ENCODE measurements at places on chromosomes 7 and 10.

- DNase-seq = no peak
Observed at GRCh38 chr7:44111761-44112160, 7.6 kb downstream of the AEBP1 start.

GRCh38 chr10:89241026-89241425, 10.5 kb downstream of the LIPA start:
- no peak for DNase-seq

DNA sequence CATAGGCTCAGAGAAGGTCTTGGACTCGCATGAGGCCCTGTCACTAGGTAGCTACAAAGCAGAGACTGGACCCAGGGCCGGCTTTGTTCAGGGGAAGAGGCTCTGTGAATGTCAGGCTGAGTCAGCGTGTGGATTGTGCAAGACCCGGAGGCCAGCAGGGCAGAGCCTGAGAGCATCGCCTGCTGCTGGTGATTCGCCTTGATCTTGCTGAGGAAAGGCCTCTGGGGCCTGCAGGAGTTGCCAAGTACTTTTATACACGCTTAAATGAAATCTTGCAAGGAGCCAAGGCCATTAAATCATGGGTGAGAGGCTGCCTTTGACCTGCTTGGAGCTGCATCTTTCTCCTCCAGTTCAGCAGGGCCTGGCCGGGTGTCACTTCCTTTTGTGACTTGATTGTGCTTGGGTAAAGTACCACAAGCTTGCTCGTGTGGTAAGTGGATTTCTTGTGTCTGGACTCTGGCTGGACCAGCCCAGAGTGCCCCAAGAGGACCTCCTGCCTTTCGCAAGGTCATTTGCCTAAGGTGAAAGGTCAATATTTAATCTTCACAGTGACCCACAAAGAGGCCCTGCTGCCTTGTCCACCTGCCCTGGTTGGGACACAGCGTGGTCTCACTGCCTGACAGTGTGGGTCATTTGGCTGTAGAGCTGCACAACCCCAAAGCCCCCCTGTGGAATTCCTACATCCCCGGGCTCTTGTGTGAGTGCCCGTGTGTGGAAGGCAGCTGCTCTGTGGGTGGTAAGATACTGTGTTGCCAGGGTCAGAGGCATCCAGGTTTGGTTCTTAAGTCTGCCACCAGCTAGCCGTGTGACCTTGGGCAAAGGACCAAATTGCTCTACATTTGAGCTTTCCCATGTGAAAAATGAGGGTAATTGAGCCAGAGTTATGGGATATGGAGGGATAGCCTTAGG, 38.6 kb upstream of the SH2D4B start:
- peak; percentile 65 for DNase-seq

DNA sequence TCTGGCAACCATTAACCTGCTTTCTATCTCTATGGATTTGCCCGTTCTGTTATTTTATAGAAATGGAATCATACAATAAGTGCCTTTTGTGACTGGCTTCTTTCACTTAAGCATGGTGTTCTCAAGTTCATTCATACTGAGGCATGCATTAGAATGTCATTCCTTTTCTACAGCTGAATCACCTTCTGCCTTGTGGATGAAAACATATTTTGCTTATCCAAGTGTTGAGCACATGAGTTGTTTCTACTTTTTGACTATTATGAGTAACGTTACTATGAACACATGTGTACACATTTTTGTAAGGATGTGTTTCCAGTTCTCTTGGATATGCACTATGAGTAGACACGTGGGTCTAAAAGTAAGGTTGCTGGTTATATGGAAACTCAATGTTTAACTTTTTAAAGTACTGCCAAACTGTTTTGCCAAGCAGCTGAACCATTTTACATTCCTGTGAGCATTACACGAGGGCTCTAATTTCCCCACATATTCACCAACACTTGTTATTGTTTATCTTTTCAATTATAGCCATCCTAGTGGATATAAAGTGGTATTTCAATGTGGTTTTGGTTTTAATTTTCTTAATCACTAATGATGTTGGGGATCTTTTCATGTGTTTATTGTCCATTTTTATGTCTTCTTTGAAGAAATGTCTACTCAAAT, 241.3 kb downstream of the FANK1 start:
- DNase-seq = no peak

GRCh38 chr10:58853668-58854067, 322.8 kb upstream of the PHYHIPL start:
- no peak for DNase-seq

DNA sequence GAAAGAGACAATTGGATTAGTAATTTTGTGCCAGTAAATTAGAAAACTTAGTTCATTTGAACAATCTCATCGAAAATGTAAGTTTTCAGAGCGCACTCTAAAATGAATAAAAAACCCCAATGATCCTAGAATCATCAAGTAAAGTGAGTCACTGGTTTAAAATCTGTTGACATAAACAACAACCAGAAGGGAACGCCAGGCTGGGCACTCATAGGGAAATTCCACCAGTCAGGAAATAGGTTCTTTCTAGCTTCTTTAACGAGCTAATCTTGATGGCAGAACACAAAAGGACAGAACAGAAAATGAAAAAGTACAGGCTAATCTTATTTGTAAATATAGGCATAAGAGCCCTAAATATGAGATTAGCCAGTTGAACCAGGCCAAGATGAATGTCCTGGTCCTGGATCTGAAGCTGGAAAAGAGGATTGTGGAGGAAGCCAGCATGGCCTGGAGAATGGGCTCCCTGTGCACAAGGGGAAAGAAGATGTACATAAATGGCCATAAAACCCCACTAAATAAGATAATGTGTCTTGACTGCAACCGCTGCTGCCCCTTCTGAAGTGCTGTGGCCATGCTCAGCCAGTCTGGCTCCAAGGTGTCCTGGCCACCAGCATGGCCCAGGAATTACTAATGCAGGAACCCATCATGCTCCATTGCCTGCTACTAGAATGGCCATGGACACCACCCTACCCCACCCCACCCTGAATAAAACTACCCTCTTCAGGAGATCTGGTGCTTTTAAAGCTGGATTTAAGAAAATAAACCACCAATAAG, 114.0 kb downstream of the WDFY4 start:
- DNase-seq = no peak

GRCh38 chr10:122516734-122517133, 43.8 kb upstream of the DMBT1 start:
- no peak for DNase-seq

GRCh38 chr10:12841826-12842225, 159.7 kb downstream of the CCDC3 start:
- no peak for DNase-seq

- no peak for DNase-seq
Observed at GRCh38 chr7:140375323-140375722, 23.0 kb downstream of the SLC37A3 start.

DNA sequence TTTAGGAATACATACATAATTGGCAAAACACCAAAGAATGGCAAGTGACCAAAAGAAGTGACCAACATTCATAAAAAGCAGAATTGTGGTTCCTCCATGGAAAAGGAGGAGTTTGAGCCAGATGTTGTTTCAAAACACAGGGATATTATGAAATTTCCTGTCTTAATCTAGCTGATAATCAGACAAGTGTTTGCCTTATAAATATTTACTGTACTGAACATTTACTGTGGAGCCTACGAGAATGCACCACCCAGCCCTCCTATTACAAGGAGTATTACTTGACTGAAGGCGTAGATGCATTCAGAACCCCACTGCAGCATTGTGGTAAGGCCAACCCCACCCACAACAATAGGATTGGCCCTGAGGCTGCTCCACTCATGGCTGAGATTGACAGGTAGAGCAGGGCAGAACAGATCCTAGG, 118.9 kb downstream of the AKR1D1 start:
- DNase-seq = no peak

DNA sequence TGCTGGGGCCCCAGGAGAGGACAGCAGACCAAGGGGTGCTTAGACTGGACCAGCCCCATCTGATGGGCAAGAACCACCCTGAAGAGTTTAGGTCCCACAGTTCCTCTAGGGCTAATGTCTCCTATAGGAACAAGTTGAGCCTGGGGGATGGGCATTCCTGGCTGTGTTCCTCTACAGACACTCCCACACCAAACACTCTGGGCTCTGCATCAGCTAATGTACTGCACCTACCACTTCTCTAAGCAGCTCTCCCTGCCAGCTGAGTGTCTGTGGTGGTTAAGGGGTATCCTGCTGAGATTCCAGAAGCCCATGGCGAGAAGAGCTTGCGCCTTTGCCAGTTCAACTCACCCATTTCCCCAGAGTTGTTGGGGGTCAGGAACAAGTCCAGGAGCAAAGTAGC, 284.1 kb upstream of the CSTF2T start:
- DNase-seq = no peak

- no peak for DNase-seq
Observed at GRCh38 chr7:148645898-148646297, 52.8 kb upstream of the CUL1 start.

- DNase-seq = no peak
Observed at GRCh38 chr7:112150823-112151641, 55.2 kb downstream of the DOCK4 start.

DNA sequence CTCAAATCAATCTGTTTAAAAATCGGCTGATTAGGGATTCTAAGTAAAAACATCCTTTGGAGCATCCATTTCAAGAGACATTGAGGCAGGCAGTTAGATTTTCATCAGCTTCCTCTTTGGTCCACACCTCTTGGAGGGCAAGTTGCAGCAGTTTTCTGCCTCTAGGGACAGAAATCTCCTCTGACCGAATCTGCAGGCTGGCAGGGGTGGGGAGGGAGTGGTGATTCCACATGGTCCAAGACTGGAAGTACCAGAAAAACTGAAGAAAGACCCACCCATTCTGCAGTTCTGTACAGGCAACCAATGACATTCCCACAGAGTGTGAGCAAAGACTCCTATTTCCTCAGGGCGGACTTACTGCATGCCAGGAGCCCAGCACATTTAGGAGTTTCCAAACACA, 29.0 kb downstream of the FGFBP3 start:
- DNase-seq = no peak

- peak; percentile 45 for DNase-seq
Observed at GRCh38 chr10:110600487-110601101, 33.1 kb downstream of the SMC3 start.

- DNase-seq = no peak
Observed at GRCh38 chr7:129786825-129787563, 165.8 kb downstream of the UBE2H start.

GRCh38 chr7:95772298-95772770, at the start of gene DYNC1I1:
TSS of gene DYNC1I1 (plus strand) at chr7:95772554. CDS start at chr7:95804730, 32,176 bp downstream.
- peak; percentile 7 for DNase-seq

- DNase-seq = no peak
Observed at GRCh38 chr7:44381494-44382220, 56.3 kb upstream of the CAMK2B start.

DNA sequence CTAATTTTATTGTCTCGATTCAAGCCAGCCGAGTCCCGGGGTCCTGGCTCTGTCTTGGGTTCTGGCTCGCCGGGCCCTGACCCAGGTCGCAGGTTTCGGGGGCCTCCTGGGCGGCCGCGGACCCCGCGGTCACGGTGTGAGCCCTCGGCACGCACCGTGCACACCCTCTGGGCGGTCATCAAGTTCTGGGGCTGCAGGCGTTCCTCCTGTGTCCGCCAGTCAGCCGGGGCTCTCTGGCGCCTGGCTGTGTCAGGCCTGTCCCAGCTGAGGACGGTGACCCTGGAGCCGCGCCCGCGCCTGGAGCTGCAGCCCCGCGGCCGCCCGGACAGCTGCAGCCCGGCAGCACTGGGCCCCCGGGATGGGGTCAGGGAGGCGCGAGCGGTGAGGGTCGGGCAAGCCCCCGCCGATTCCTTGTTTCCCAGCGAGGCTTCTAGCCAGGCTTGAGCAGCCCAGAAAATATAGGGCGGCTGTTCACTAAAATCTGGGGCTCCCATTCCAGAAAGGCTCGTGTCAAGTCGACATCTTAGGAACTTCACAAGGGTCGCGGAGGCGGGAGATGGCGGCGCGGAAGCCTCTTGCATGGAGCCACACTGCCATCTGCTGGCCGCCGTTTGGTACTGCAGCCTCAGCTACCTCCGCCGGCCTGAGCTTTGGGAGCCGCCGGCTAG, 4.2 kb upstream of the HOXA7 start:
- DNase-seq = peak; percentile 79

DNA sequence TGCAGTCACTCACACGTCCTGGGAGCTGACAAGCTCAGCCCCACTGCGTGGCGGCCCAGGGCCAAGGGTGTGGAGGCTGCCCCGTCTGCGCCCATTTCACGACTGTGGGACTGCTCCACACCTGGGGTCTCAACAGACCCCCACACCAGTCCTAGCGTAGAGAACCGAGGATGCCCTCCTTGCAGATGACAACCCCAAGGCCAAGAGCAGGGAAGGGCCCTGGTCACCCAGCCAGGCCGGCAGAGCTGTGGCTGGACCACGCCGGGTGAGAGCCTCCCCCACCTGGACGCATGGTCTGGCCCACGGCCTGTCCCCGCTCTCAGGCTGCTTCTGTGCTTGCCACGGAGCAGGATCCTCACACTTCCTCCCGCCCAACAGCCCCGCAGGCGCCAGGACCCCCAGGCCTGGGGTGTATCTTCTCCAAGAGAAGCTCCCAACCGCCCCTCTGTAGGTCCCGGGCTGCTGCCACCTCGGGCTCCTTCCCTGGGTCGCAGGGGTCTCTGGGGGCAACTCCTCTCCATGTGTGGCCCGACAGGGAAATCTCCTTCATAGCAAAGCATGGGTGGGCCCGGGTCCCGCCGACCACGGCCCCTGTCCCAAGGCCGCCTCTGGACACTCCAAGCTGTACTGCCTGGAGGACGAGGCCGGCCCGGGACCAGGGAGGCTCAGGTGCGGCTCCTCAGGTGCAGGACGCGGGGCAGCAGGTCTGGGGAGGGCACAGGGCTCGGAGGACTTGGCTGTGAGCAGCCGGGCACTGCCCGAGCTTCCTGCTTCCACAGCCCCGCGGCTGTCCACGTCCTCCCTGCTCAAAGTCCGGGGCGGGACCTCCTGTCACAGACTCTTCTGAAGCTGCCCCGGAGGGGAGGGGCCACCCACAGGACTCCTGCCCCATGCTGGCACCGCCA, 88.8 kb downstream of the FOXL3 start:
- DNase-seq = no peak

DNA sequence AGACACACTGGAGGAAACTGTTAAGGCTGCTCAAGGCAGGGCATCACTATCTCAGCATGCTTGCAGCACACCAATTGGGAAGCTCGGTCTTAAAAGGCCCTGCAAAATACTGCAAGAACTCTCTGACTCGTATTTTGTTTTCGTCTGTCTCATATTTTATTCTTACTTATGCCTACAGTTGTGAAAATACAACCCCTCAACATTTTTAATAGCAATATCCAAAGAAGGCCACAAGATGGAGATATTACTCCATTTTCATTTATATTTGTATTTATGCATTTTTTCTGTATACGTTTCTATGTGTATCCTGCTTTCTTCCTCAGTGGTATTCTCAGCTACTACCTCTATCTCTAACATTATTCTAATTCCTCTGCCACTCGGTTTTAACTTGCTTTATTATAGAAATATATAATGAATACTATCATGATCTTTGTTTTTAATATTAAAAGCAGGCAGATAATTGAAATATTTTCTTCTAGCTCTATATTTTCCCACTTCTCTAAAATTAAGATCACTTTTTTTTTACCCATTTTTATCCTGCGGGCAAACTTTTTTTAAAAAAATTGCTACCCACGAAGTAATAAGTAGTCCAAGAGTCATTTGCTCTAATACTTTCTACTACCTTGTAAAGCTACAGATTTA, 10.0 kb downstream of the DNAJC1 start:
- no peak for DNase-seq

DNA sequence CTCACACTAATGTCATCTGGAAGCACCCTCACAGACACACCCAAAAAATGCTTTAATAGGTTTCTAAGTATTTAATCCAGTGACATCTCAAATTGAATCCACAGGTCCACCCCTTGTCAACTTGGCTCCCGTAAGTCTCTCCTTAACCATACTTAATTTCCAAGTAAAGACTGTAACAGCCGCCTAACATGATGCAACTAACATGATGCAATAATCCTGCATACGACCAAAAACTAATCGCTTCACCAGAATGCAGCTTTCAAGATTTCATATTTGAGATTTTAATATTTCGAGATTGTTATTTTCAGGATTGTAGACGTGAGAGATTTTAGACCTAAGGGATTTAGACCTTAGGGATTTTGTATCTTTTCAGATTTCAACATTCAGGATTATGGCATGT, 3.7 kb upstream of the HDAC9 start:
- no peak for DNase-seq
